Fibroblast of skin of left quadriceps (primary cell): ENCODE measurements at places on chromosomes 4 and X.

- peak; percentile 44 for DNase-seq
Measured at GRCh38 chr4:2135083-2135482, 76.0 kb downstream of the NAT8L start.

DNA sequence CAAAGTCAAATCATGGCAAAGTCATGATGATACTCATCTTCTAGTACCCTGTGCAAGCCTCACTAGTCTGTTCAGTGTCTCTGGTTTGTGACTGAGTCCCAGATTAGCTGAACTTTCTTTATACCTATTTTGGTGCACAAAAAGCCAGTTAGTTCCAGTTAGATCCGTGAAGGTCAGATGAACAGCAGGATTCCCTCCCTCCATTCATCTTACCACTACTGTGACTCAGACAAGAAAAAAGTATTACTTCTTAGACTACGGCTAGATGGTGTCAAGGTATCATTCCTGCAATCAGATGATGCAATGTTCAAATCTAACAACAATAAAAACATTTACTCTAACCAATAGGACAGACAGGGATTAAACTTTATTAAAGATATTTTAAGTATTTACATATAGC lies 30.4 kb downstream of the ARHGEF6 start:
- no peak for DNase-seq

DNA sequence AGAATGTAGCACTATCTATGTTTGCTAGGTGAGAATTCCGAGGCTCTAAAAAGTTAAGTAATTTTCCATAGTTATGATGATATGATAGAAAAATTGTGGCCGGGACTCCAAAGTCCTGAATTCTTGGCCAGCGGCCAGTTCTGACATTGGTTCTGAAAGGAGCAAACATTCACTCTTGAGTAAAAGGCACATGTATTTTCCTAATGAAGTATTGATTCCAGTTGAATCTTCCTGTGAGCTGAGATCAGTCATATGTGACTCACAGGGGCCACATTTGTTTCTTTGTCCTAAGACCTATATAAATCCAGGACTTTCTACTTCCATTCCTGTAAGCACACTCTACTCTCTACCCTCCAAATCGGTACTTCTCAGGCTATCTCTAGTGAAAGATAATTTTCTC lies 349.9 kb downstream of the BMPR1B start:
- peak; percentile 37 for DNase-seq

GRCh38 chrX:136126872-136127406 lies 20.4 kb upstream of the FHL1 start:
- no peak for DNase-seq

- no peak for DNase-seq
Measured at GRCh38 chr4:42331914-42332368, 65.3 kb upstream of the SHISA3 start.

- no peak for DNase-seq
Measured at GRCh38 chr4:38605181-38605752, 58.7 kb upstream of the KLF3 start.

DNA sequence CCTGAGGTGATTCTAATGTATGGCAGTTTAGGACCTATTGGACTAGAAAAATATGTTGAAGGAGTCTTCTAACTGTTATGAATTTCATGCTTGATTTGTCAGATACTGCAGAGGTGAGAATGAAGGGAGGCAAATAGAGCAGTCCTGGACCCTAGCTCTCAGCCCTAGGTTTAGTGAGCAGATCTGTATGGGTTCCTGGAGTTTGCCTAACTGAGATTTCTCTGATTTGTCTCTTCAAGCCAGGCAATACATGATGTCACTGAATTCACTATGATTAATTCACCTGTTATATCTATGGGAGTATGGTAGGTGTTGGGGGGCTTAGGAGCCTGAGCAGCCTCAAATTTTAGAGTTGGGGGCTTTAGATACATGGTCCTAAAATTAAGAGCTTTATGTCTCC lies 2.6 kb downstream of the MND1 start:
- no peak for DNase-seq

- no peak for DNase-seq
Measured at GRCh38 chrX:102739657-102740056, 19.1 kb downstream of the GPRASP3 start.

DNA sequence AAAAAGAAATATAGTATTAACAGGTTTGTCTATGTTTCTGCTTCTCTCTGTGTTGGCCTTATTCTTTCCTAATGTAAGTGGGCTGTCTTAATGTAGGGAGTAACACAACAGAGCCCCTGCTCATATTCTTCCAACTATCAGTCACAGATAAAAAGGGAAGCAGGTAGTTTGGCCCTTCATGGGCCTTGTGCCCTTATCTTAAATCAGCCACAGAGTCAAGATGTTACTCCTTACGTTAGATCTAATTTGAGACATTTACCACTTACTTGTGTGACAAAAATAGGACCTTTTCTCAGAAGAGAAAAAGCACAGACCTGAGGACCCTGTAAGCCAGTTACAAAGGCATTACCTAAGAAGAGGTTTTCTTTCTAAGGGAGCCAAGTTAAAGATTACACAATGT lies 589.0 kb downstream of the GRXCR1 start:
- DNase-seq, result no peak

GRCh38 chr4:54840992-54841768 lies 183.4 kb downstream of the KIT start:
- peak; percentile 13 for DNase-seq

DNA sequence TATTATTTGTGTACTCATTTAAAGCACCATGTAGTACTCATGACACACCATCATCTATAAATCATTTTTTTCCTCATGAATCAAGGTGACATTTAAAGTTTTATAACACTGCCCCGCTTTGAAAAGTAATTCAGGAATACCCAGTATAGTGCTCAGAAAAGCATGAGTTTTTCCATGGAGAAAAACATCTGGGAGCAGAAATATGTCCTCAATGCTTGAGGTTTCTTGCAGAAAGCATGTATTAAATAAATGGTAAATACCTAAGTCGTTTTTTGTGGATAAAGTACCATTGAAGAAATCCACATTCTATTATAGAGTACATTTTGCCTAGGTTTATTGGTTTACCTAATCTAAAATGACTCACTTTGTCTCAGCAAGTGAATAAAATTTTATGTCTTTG lies 66.2 kb downstream of the UBA6 start:
- no peak for DNase-seq
